ENCODE measurements at places on chromosomes 6 and 20. TPM values are rescaled to one million over a fixed set of nuclear protein-coding genes. Genes with fewer than 3 reads are reported as not detected.

- H3K4me3 ChIP-seq = peak overlapping the region; percentile 59
- no peaks in the 10 kb centered on the region for H3K27me3 ChIP-seq
- H3K36me3 ChIP-seq = no peaks in the 10 kb centered on the region
- DNase-seq = peak; percentile 49
Observed at GRCh38 chr6:129672881-129673631, 36.9 kb downstream of the ARHGAP18 start.

GRCh38 chr6:150288456-150288855 is 80.4 kb upstream of the IYD start:
- no peak overlapping the region for H3K4me3 ChIP-seq
- no peaks in the 10 kb centered on the region for H3K36me3 ChIP-seq
- peaks cover 16% of the 10 kb centered on the region for H3K27me3 ChIP-seq
- H3K4me1 ChIP-seq = no peaks in the 10 kb centered on the region
- DNase-seq = no peak

DNA sequence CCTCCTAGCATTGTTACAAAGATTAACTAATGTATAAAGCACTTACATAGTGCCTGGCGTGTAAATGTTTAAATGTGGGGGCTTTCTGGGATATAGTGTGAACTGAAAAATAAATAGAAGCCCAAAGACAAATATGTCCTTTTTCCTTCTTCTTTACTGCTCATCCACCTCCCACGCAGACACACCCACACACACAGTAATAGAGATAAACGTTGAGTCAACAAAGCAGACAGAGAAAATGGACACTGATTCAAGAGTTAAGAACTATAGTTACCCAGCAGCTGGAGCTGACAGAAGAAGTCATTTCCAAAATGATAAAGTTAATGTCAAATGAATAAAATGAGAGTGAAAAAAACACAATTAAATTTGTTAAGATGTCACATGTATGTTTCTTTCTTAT is 68.3 kb downstream of the FHL5 start:
- peak; percentile 12 for DNase-seq
- H3K4me3 ChIP-seq = no peak overlapping the region
- no peaks in the 10 kb centered on the region for H3K36me3 ChIP-seq
- no peak overlapping the region for H3K27ac ChIP-seq
- peaks cover 10% of the 10 kb centered on the region for H3K27me3 ChIP-seq

DNA sequence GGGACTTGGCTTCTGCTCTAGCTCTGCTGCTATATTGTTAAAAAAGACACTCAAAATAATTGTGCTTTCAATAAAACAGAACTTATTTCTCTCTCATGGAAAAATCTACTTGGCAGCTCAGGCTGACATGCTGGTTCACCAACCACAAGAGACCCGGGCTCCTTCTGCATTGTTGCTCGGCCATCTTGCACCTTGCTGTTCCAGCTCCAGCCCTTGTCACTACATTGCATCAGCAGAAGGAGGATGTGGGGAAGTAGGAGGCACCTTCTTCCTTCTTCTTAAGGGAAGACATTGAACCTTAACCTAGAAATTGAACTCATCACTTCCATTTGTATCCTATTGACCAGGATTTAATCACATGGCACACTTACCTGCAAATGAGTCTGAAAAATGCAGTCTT is 6.6 kb upstream of the C20orf202 start:
- no peak overlapping the region for H3K27ac ChIP-seq
- no peak overlapping the region for H3K4me3 ChIP-seq
- no peaks in the 10 kb centered on the region for H3K36me3 ChIP-seq
- no peaks in the 10 kb centered on the region for H3K27me3 ChIP-seq
- DNase-seq = no peak

GRCh38 chr20:19932170-19932667 is 84.9 kb upstream of the NAA20 start:
- H3K27me3 ChIP-seq = peaks cover 23% of the 10 kb centered on the region
- no peaks in the 10 kb centered on the region for H3K36me3 ChIP-seq
- no peak overlapping the region for H3K4me3 ChIP-seq

DNA sequence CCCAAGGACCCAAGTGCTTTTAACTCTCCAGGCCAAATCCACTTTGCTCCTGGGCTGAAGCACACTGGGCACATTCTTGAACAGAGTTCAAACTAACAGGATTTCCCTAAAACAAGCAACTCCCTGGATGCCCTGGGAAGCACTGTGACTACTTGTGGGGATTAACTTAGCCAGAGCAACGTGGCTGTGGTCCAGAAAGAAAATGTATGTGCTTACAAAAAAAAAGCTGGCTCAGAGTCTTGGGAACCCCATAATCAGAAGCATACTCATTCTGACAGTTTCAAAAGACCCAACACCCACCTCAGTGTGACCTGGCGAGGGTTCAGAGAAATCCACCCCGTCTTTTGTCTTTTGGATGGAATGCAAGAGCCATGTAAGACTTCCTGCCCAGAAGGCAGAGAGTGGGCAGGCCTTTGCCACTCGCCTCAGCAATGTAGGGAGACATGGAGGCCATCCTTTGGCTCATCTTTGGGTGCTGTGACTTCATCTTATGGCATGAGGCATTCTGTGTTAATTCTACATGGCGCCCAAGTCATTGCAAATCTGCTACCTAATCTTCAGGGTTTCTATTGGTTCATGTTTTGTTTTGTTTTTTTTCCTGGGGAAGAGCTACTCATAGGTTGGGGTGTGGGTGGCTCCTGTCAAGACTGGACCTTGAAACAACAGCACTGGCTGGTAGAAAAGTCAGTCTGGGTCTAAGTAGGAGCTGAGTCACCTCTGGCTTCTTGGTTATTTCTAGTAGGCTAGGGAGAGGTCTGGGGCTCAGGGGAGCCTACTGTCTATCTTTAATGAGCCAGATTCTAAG is 248.6 kb upstream of the SUPT3H start:
- peak; percentile 38 for DNase-seq
- peak overlapping the region; percentile 71 for H3K27ac ChIP-seq
- no peaks in the 10 kb centered on the region for H3K36me3 ChIP-seq
- H3K27me3 ChIP-seq = no peaks in the 10 kb centered on the region
- H3K4me1 ChIP-seq = peaks cover 49% of the 10 kb centered on the region

DNA sequence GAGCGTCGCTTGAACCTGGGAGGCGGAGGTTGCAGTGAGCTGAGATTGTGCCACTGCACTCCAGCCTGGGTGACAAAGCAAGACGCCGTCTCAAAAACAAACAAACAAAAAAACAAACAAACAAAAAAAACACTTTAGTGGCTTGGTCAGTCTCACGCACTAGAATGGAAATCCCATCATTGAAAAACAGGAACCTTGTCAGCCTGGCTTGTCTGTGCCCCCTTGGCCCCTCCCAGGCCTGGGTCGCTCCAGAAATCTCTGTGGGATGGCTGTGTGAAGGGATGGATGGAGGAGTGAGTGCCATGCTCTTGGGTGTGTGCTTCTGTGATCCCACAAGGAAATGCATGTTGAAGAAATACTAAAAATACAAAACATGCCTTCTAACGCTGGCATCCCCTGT is 20.9 kb upstream of the NAA20 start:
- no peak overlapping the region for H3K27ac ChIP-seq
- no peaks in the 10 kb centered on the region for H3K4me1 ChIP-seq
- no peak for DNase-seq
- H3K4me3 ChIP-seq = no peak overlapping the region

- no peak overlapping the region for H3K27ac ChIP-seq
- no peaks in the 10 kb centered on the region for H3K4me1 ChIP-seq
- H3K27me3 ChIP-seq = no peaks in the 10 kb centered on the region
- DNase-seq = no peak
- H3K36me3 ChIP-seq = no peaks in the 10 kb centered on the region
- H3K4me3 ChIP-seq = no peak overlapping the region
Observed at GRCh38 chr6:22113026-22113766, 183.6 kb downstream of the PRL start.

DNA sequence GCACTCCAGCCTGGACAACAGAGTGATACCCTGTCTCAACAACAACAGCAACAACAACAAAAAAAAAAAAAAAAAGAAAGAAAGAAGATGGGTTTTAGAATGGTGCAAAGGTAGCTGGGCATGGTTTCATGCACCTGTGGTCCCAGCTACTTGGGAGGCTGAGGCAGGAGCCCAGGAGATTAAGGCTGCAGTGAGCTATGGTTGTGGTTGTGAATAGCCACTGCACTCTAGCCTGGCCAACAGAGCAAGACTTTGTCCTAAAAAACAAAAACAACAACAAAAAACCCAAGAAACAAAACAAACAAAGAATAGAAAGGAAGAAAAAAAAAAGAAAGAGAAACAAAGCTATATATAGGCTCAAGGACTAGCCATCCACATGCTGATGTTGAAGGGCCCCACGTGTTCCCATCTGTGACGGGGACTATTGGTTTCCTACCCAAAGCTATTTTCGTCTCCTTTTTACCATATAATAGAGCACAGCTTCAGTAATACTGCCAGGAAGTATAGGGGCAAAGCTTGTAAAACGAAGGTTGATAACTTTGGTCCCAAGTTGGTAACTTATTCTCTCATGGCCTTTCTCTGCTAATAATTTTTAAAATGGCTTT is 7.9 kb upstream of the EEF1E1 start:
- no peaks in the 10 kb centered on the region for H3K4me1 ChIP-seq
- H3K27ac ChIP-seq = no peak overlapping the region
- H3K27me3 ChIP-seq = peaks cover 25% of the 10 kb centered on the region
- H3K4me3 ChIP-seq = no peak overlapping the region

HRH3 gene
- total RNA-seq = not detected

MOG gene
- total RNA-seq = not detected

SOX4 gene
- 1.6 TPM for total RNA-seq

SH3BGRL2 gene
- 0.54 TPM for total RNA-seq

ZBTB46 gene
- 0.38 TPM for total RNA-seq
